ENCODE measurements at places on chromosomes 3 and 15.

GRCh38 chr3:61650276-61650675, 88.9 kb downstream of the PTPRG start:
- DNase-seq: no peak

GRCh38 chr3:46989146-46989810, 9.8 kb downstream of the NBEAL2 start:
- no peak for DNase-seq

GRCh38 chr15:48221885-48222284, 15.8 kb downstream of the SLC12A1 start:
- DNase-seq: no peak

DNA sequence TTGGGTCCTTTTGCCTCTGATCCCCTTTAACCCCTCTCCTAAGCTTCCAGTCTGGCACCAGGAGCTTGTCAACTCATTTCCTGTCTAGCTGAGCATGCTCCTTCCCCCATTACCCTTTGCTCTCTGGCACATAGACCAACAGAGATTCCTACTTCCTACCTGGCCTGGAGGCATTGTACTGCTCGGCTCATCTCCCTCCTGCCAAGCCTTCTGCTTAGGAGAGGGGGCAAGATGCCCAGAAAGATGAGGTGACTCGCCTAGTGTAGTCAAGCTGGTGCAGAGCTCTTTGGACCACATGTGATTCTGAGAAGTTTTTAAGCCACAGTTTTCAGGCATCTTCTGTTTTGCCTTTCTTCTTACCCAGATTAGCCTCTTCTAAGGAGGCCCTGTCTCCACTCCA, 95.4 kb downstream of the ZNF621 start:
- DNase-seq: no peak

DNA sequence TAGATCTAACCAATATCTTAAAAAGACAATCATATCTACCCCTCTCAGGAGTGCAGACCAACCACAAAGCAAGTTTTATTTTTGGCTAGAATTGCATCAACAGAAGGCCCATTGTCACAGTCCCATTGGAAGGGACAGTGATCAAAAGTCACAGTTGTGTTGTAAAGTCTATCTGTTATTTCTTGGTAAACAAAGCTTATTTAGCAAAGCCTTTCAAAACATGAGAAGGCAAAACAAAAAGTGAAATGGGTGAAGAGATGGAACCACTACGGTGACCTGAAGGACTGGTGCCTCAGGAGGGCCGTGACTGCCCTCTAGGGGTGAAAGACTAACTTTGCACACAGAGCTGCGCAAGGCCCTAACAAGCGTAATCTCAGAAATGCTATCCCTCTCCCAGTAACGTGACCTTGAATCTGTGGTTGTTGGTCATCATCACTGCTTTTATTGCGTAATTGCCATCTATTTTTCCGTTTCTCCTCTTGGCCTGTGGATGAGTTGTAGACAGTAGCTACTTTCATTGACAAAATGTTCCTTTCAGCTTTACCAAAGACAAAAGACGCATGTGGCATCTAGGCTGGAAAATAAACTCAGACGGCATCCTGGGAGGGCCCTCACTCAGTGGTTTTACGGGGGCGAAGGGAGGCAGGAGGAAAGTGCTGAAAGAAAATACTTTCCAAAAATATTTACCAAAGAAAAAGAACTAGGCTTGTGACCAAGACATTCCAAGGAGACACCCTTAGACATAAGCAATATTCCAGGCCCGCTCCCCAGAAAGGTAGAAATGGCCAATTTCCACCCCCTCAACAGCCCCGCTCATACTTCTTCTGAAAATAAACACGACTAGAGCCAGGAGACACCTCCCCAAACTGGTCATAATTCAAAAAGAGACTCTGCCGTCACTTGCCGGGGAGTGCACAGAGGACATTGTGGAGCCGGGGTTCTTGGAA, 79.4 kb downstream of the FRMD4B start:
- DNase-seq: peak; percentile 77

DNA sequence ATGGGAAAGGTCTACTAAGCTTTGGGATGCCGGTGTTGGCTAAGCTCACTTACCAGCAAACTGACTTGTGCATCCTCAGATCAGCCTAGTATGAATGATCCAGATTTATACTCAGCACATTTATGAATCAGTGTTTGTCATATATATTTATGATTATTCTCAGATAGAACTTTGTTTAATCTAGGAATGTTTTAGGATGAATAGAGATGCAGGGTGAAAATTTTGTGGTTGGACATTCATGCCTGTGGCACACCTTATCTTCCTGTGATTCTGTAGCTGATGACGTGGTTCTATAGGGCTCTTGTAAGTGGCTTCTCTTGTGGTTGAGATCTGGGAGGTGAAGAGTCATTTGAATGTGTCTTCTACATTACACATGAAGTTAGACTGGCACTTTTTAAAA, 11.4 kb downstream of the CDIN1 start:
- no peak for DNase-seq

GRCh38 chr3:105956306-105956705, 87.5 kb upstream of the CBLB start:
- no peak for DNase-seq
